ENCODE measurements at places on chromosomes 1 and 21. TPM values are rescaled to one million over a fixed set of nuclear protein-coding genes. Genes with fewer than 3 reads are reported as not detected.
A peak's percentile ranks its signal among the peaks of the same experiment; 100 is the strongest.

NT5C1A gene
- not detected for total RNA-seq

FCRL5 gene
- 0.90 TPM for total RNA-seq

DDR2 gene
- 26.5 TPM for total RNA-seq

CACHD1 gene
- total RNA-seq, result 2.0 TPM

ST3GAL3 gene
- total RNA-seq, result 6.0 TPM

HIVEP3 gene
- total RNA-seq, result 3.3 TPM

GRCh38 chr1:9910076-9910422, at the start of gene CTNNBIP1:
TSS of gene CTNNBIP1 (minus strand) at chr1:9910269. CDS start at chr1:9872064, 38,205 bp downstream.
- peaks cover 4% of the 10 kb centered on the region for H3K4me1 ChIP-seq
- DNase-seq, result no peak
- H3K36me3 ChIP-seq, result no peaks in the 10 kb centered on the region
- H3K27me3 ChIP-seq, result no peaks in the 10 kb centered on the region
- H3K4me3 ChIP-seq, result peak within 1 kb of the TSS; percentile 72
- peak within 1 kb of the TSS; percentile 89 for H3K27ac ChIP-seq

- H3K27me3 ChIP-seq, result no peaks in the 10 kb centered on the region
- H3K27ac ChIP-seq, result no peak overlapping the region
- no peaks in the 10 kb centered on the region for H3K4me1 ChIP-seq
- DNase-seq, result no peak
- H3K4me3 ChIP-seq, result no peak overlapping the region
Observed at GRCh38 chr1:222310836-222311235, 237.1 kb downstream of the HHIPL2 start.

DNA sequence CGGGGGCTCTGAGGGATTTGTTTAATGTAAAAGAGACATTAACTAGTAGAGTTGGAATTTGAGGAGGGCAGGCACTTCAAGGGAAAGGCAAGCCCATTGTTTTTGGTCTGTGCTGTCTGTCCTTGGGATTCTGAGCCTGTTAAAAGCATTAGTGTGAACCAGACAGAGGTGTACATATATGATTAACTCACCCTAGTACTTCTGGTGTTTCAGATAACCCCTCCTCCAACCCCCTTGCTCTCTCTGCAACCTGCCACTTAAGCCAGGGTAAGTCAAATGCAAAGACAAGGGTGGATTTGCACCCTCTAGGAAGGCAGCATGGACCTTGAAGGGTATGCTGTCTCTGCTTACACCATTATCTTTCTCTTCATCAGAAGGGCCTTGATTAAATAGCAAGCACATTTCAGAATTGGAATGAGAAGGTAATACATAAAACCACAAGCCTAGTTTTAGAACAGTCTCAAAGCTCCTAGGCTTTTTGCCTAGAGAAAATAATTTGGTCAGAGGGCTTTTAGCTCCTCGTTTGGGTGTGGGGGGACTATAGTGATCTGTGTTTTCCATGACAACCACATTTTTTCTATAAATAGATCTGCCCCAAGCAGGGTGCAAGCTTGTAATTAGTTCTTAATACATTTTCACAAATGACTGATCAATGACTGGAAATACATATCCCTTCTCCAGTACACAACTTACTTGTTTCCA, 120.7 kb upstream of the SGIP1 start:
- no peak for DNase-seq
- H3K27me3 ChIP-seq, result no peaks in the 10 kb centered on the region
- H3K4me3 ChIP-seq, result no peak overlapping the region
- no peaks in the 10 kb centered on the region for H3K36me3 ChIP-seq
- no peaks in the 10 kb centered on the region for H3K4me1 ChIP-seq

DNA sequence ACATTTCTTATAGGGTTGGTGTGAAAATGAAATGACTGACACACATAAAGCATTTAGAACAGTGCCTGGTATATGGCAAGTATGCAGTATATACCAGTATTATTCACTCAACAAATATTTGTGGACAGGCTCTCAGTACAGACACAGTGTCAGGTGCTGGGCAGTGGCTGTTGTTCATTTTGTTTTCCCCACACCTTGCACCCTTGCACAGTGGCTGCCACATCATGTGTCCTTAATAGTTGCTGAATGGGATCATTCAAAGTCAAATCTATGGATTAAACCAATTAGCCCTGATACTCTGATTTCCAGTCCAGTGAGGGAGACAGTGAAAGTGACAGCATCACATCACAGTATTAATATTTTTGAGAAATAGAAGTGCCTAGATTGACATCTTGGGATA, 2.4 kb downstream of the SLAMF1 start:
- no peaks in the 10 kb centered on the region for H3K27me3 ChIP-seq
- H3K4me1 ChIP-seq, result no peaks in the 10 kb centered on the region
- no peak for DNase-seq
- no peak overlapping the region for H3K27ac ChIP-seq
- H3K4me3 ChIP-seq, result no peak overlapping the region
- H3K36me3 ChIP-seq, result no peaks in the 10 kb centered on the region

DNA sequence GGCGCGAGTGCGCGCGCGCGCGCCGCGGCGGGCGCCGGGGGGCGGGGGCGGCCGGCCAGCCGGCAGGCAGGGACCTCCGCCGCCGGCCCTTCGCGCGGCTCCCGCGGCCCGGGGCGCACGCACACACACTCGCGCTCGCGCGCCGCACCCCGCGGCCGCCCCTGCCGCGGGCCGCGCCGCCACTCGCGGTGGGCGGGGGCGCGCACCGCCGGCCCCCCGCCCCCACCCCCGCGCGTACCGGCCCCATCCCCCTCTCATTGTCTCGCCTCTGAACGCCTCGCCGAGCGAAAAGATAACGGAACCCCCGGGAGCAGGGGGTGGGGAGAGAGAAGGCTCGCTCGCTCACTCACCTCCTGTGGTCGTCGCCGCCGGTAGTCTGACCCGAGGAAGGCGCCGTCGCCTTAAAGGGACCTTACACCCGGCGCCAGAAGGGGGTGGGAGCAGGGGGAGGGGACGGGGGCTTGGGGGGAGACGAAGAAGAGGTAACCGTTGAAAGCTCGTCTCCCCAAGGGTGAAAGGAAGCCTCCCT, 428 bp downstream of the POGZ start:
- H3K36me3 ChIP-seq, result no peaks in the 10 kb centered on the region
- peak overlapping the region; percentile 87 for H3K27ac ChIP-seq
- H3K4me1 ChIP-seq, result peaks cover 3% of the 10 kb centered on the region
- H3K27me3 ChIP-seq, result no peaks in the 10 kb centered on the region
- peak overlapping the region; percentile 59 for H3K4me3 ChIP-seq
- DNase-seq, result peak; percentile 67

DNA sequence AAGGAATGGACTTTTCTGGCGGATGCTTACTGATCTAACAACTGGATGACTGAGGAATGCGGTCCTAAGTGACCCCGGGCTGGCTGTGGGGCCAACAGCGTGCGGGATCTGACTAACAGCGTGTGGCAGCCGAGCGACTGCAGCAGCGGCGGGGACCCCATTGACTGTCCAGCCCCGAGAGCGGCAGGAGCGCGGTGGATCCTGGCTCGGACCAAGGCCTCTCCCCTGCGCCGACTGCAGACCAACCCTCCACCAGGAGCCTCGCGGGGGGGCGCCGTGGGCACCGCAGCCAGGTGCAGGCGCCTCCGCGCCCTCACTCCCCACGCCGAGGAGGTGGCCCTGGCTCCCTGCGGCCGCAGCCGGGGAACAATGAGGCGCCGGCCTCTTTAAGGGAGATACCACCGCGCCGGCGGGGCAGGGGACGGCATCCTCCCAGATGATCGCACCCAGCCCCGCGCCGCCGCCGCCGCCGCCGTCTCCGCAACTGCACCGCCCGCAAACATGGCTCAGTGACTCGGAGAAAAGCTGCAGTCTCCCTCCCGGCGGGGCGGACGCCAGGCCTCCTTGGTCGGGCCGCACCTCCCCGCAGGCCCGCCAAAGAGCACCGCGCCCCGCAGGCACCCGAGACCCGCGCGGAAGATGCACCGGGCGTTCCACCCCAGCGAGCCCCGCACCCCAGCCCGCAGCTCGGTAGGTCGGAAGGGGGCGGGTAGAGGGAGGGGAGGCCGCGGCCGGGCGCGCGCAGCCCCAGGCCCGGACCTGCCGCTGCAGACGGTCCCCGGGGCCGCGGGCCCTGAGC, 694 bp upstream of the PDIK1L start:
- peak overlapping the region; percentile 98 for H3K27ac ChIP-seq
- peaks cover 4% of the 10 kb centered on the region for H3K36me3 ChIP-seq
- H3K4me3 ChIP-seq, result peak overlapping the region; percentile 99
- no peaks in the 10 kb centered on the region for H3K27me3 ChIP-seq
- peak; percentile 85 for DNase-seq

DNA sequence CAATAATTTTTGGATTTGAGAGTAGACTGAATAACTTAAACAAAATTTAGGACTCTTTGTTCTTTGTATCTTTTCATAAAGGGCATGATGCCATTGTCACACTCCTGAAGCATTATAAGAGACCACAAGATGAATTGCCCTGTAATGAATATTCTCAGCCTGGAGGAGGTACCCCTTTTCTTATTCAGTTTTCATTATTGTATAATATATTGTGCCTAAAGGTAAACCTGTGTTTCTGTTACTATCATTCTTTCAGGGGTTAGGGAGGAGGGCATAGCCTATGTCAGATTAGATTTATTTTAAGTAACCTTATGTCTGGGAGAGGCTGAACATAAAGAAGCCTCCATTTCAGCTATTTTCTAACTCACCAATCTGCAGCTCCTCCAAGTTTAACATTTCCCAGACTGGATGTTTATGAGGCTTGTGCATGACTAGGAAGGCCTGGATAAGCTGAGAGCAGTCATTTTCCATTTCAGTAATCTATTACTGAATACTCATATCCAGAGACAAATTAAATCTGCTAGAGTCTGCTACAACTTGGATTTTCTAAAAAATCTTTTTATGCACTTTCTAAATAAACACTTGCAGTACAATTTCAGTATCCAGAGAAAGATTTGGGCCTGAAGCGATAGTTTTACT, 132.1 kb downstream of the TNNI3K start:
- H3K4me3 ChIP-seq, result no peak overlapping the region
- no peak overlapping the region for H3K27ac ChIP-seq
- no peaks in the 10 kb centered on the region for H3K4me1 ChIP-seq
- no peaks in the 10 kb centered on the region for H3K27me3 ChIP-seq
- H3K36me3 ChIP-seq, result no peaks in the 10 kb centered on the region

GRCh38 chr1:197995408-197996258, 78.5 kb downstream of the LHX9 start:
- no peak overlapping the region for H3K27ac ChIP-seq
- H3K4me3 ChIP-seq, result no peak overlapping the region
- H3K27me3 ChIP-seq, result no peaks in the 10 kb centered on the region
- H3K4me1 ChIP-seq, result no peaks in the 10 kb centered on the region
- no peak for DNase-seq

GRCh38 chr1:183633676-183634343, 1.8 kb downstream of the ARPC5 start:
- H3K27me3 ChIP-seq, result no peaks in the 10 kb centered on the region
- DNase-seq, result no peak
- peak overlapping the region; percentile 77 for H3K4me3 ChIP-seq
- H3K27ac ChIP-seq, result peak overlapping the region; percentile 98

GRCh38 chr1:107949467-107950253, 15.3 kb downstream of the VAV3 start:
- H3K4me3 ChIP-seq, result no peak overlapping the region
- no peak for DNase-seq
- no peaks in the 10 kb centered on the region for H3K4me1 ChIP-seq
- no peak overlapping the region for H3K27ac ChIP-seq
- H3K36me3 ChIP-seq, result no peaks in the 10 kb centered on the region

Measured in colonic mucosa (tissue), 4 donors.